ENCODE measurements at places on chromosomes 6 and 20. TPM values are rescaled to one million over a fixed set of nuclear protein-coding genes. Genes with fewer than 3 reads are reported as not detected.

The WTAP gene
- total RNA-seq, result 129 TPM

The CRISP1 gene
- not detected for total RNA-seq

The SHLD1 gene
- 0.50 TPM for total RNA-seq

The KCNG1 gene
- 15.2 TPM for total RNA-seq

The C6orf52 gene
- 0.50 TPM for total RNA-seq

Data from smooth muscle cell of trachea (primary cell).